Effector memory CD4-positive, alpha-beta T cell (primary cell): ENCODE measurements at places on chromosomes 2 and 18.
A peak's percentile ranks its signal among the peaks of the same experiment; 100 is the strongest.

DNA sequence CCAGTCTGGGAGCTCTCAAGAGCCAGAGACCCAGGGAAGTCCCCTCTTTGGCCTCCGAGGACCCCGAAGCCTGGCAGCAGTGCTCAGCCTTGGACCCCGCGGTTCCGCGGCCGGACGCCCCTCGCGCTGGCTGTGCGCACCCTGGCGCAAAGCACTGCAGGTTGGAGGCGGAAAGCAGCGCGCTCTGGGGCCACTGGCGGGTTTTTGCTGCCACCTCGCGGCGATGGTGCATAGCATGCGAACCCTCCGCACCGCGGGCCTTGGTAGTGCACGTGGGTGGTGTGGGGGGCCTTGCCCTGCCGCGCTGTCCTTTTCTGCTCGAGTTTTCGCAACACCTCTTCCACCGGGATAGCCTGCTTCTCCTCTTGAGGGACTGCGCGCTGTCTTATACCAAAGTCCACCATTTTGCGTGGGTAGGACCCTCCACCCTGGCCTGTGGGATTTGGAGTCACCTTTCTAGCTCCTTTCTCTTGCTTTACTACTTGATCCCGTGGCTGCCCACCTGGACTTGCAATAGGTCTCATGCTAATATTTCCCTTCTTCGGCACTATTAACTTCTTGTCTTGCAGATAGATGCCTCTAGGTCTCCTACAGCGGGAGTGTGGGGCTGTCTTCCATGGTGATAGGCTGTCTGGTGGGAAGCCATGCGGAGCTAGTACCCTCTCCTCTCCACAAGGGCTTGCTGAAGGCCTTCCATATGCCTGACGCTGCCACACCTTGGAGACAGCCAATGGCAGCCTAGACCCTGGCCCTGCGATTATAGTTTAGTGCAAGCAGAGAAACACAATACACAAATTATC, 14.3 kb downstream of the SIX3 start:
- peak; percentile 14 for DNase-seq

- DNase-seq, result no peak
Observed at GRCh38 chr2:47087051-47087450, 68.1 kb downstream of the STPG4 start.

DNA sequence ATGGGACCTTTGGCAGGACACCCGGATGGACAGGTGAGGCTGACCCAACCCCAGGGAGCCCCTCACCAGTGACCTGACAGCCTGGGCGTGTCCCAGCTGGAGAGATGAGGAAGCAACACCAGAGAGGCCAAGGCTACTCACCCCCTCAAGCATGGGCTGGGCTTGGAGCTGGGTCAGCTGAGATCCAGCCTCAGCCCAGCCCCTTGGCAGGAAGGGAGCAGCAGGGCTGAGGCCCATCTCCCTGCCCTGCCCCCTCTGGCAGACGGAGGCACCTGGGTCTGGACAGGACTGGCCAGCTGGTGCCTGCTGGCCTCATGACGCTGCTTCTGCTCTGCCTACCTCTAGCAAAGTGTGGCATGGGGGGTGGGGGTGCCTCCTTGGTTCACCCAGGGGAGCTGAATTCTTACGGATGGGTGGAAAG, 37.8 kb downstream of the HS6ST1 start:
- DNase-seq, result no peak

DNA sequence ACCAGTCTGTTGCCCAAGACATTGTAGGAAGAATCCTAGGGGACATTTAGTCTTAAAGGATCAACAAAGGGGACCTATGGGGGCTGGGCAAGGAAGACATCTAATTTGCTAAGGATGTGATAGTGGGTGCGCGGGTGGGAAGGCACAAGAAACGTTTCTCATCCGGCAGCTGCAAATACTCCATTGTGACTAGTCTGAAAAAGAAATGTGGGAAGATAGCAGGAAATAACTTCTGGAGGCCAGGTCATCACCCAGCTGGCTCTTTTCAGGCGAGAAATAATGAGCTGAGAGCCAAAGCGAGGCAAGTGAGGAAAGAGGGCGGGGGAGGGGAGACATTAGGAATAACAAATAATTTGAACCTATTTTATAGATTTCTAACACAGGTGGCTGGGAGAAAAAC, 70.3 kb upstream of the NCK2 start:
- no peak for DNase-seq

- DNase-seq, result no peak
Observed at GRCh38 chr2:8335801-8336200, 346.1 kb upstream of the ID2 start.

DNA sequence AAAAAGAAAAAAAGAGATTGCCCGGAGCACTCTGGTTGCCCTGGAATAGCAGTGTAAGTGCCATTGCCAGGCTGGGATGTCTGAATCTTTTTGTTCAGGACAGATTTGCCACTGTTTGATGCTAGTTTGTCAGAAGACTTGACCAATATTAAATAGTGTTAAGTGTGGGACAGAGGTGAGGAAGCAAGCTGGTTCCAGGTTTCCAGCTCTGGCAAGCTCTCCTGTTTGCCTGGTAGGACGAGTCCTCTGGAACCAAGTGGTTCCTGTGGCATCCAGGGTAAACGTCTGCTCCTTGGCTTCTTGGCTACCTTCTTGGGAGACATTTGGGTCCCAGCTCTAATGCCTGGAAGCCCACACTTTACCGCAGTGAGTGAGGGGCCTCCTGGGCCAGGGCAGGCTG, 20.8 kb upstream of the IGFBP5 start:
- DNase-seq, result no peak

GRCh38 chr2:88596141-88596830, 31.0 kb downstream of the EIF2AK3 start:
- DNase-seq, result no peak

DNA sequence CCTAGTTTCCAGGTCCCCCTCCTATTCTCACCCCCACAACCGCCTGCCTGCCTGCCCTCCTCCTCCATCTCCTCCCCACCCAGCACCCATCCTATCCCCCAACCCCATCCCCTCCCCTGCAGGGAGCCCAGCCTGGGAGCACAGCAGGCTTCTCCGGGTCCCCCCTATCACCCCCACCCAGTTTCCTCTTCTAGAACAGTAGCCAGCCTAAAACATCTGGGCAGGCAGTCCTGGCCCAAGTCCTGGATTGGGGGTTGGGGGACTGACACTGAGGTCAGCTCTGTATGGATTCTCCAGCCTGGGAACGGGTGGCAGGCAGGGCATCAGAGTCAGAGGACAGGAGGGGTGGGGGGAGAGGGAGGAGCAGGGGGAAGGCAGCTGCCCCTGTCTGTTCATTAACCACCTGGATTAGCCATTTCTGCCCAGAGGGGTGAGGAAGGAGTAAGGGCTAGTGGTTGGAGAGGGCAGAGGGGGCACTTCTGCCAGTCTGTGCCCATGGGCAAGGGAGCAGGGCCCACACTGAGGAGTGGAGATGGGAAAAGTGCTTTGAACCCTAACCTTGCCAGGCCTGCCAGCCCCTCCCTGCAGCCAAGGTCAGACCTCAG, 60.0 kb downstream of the TNS1 start:
- no peak for DNase-seq

DNA sequence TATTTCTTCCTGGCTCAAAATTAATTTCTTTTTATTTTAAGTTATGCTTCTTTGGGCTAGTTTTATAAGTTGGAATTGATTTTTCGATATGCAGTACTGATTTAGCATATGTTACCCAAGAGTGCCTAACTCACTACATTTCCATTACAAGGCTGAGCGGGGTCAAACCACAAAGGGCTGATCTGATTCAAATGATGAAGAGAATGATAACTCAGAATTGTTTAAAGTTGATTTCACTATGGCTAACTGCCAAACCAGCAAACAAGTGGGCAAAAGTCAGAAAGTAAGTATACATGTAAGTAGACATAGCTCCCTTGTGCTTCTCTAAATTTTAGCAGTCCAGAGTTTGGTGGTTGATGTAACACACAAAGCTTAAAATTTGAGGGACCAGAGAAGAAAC, 35.6 kb downstream of the RAD51AP2 start:
- no peak for DNase-seq

- DNase-seq, result no peak
Observed at GRCh38 chr2:36438449-36438977, 82.9 kb downstream of the CRIM1 start.

DNA sequence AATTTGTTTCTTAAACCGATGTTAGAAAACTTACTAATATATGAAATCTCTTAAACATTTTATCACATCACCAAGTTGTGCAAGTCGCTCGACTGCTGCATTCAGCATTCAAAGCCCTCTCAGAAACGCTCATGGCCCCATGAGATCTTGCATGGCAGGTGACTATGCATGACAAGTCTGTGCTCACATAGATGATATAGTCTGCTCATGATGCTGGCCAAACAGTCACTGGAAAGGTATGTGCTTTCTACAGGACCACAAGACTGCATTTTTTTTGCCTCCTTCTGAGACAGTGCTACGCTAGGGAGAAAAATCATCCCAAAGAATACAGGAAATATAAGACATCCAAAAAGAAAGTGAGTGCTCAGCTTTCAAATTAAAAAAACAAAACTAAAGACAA, 98.3 kb upstream of the ZBTB14 start:
- no peak for DNase-seq

DNA sequence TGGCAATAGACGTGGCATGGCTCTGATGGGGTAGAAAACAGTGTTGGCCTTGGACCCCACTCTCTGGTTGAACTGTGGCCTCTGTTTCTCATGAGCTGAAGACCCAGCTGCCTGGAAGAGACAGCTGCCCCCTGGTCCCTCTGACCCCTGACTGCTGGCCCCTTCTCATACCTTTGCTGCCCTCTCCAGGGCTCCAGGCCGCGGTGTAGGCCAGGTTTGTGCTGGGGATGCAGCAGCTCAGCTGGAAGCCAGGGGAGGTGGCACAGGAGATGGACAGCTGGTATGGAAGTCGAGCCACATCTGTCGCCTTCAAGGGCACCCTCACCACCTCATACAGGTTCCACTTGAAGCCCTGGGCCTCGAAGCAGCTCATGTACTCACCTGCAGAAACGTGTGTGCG, 31.7 kb upstream of the SELENOI start:
- DNase-seq, result no peak

DNA sequence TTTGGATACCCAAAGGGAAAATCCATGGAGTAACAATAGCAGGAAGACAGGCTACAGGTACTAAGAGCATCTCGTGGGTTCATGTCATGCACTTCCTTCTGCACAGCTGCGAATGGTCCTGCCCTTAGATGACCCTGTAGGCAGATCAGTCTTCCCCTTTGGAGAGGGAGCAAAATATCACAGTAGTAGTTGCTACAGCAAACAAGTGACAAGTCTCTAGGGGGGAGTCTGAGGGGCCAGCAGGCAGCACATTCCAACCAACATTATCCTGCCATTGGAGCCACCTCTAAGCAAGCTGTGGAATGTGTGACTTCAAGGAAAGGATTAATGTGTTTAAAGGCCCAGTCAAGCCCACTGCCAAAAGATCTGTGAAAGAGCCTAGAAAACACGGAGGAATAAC, 273.2 kb upstream of the PARD3B start:
- DNase-seq, result no peak

DNA sequence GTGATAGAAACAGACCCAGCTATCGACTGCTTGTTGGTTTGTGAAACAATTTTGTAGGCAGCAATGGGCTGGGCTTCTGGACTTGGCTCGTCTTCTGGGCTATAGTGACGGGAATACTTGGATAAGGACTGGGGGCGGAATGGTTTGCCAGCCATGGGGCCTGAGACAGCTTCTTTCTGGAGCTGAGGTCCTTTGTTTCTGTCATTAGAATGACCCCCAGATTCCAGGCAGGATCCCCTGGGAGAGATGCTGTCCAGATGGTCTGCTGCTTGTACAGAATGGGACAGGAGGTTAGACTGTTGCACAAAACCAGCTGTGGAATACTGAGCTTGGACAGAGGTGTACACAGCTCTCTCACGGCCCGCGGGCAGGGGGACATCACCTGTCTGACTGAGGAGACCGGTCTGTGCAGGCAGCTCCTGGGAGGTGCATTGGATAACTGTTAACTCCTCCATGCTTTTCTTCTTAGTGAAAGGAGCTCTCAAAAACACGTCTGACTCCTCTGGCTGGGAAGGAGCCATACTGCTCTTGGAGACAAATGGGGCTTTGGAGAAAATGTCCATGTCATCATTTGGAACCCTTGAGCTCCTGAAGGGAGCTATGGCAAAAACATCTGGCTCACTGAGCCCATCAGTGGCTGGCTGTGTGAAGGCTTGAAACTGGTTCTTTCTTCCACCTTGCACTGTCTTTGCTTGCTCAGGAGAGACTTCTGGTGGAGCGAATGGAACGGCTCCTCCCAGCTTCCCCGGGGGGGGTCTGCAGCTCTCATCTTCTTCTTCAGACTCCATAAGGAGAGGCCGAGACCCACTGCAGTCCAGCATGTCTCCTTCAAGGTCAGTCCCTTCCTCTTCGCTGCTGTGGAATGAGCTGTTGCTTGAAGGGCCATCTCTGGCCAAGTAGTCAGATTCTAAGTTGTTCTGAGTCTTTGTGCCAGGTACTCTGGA, 28.6 kb upstream of the NFU1 start:
- DNase-seq, result no peak

- no peak for DNase-seq
Observed at GRCh38 chr2:144924827-144925226, 404.9 kb upstream of the ZEB2 start.

- no peak for DNase-seq
Observed at GRCh38 chr2:43522177-43522576, 73.7 kb downstream of the THADA start.

- DNase-seq, result no peak
Observed at GRCh38 chr2:235194351-235194750, 242.5 kb downstream of the SH3BP4 start.

GRCh38 chr2:215983581-215984351, 29.6 kb downstream of the MREG start:
- no peak for DNase-seq

DNA sequence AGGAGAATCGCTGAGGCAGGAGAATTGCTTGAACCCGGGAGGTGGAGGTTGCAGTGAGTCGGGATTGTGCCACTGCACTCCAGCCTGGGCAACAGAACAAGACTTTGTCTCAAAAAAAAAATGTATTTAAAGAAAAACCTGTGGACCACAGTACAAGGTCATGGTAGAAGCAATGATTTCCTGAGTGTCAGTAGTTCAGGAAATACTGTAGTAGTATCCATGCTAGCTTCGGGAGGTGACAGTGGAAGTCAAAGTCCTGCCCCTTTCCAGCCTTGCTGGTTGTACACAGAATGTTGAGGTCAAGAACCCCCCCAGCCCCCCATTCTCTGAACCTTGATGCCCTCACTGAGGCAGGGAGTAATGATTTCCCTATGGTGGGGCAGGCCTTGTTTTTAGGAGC, 56.6 kb downstream of the INPP4A start:
- DNase-seq, result no peak

GRCh38 chr2:16824472-16824871, 158.8 kb upstream of the CYRIA start:
- DNase-seq, result no peak

DNA sequence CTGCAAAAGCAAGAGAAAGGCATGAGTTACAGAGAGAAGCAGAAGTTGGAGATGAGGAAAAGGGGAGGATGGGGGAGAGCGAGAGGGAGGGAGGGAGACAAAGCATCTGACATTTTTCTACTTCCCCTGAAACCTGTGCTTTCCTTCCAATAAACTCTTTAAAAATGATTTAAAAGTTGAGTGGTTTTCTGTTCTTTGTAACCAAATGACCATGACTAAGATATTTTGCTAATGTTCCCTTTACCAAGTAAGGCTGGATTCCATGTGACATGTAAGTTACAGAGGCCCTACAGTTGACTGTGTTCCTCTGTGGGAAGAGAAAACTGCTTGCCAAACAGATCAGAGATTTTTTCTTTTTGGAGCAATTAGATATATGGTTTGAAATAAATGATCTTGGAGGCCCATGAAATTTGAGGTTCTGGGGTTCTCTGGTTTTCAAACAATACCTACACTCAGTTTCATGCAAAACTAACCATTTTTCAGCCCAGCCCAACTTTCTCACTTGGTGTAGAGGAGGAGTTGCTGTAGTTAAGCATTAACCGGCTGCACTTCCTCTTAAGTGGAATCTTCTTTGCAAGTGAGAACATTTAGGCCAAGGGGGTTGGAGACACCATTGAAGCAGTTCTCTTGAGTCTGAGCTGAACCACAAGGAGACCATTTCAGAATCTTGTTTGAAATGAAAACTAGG, 34.5 kb downstream of the INSIG2 start:
- no peak for DNase-seq
